ENCODE measurements at places on chromosomes 3 and 15. TPM values are rescaled to one million over a fixed set of nuclear protein-coding genes. Genes with fewer than 3 reads are reported as not detected.
A peak's percentile ranks its signal among the peaks of the same experiment; 100 is the strongest.

GRCh38 chr15:67899596-67900283, 59.9 kb upstream of the RNU6-1 start:
- DNase-seq = no peak

DNA sequence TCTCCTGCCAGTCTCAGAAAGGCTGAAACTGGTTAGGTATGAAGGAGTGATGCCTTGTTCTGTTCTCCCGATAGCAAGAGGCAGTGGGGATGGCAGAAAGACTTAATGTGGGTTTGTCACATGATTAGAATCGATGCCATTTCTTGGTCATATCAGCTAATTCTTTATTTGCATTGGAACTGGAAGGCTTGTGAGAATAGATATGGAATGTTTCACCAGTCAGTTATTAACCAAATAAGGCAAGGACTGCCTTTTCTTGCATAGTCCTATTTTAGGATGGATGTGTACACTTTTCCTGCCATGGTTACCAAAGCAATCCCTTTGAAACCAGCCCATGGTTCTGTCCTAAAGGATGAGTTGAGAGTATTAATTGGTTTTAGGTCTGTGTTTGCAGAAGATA, 33.7 kb downstream of the FILIP1L start:
- peak; percentile 78 for DNase-seq

GRCh38 chr3:157794771-157795170, 291.6 kb upstream of the VEPH1 start:
- DNase-seq = peak; percentile 63

GRCh38 chr3:59764171-59764570, 714.3 kb upstream of the CFAP20DC start:
- peak; percentile 44 for DNase-seq

GRCh38 chr3:35596335-35596995, 42.9 kb upstream of the ARPP21 start:
- DNase-seq = no peak

The SLC24A1 gene
- 13.2 TPM for total RNA-seq

- no peak for DNase-seq
Observed at GRCh38 chr3:185205865-185206264, 48.0 kb downstream of the EHHADH start.

- peak; percentile 95 for DNase-seq
Observed at GRCh38 chr3:120487191-120487650, 36.4 kb upstream of the FSTL1 start.
